ENCODE measurements at places on chromosomes 6 and 20.

- no peak for DNase-seq
These were observed 90.1 kb upstream of the AFDN start for GRCh38 chr6:167736486-167737204.

GRCh38 chr6:2831392-2831791 lies 10.3 kb downstream of the SERPINB1 start:
- no peak for DNase-seq

GRCh38 chr6:29723666-29724588 lies 693 bp downstream of the HLA-F start:
- peak; percentile 72 for DNase-seq

- no peak for DNase-seq
These were observed 257.0 kb downstream of the NRN1 start for GRCh38 chr6:5749651-5750215.

GRCh38 chr6:31734821-31735406 lies 1.4 kb downstream of the CLIC1 start:
- DNase-seq: peak; percentile 20

DNA sequence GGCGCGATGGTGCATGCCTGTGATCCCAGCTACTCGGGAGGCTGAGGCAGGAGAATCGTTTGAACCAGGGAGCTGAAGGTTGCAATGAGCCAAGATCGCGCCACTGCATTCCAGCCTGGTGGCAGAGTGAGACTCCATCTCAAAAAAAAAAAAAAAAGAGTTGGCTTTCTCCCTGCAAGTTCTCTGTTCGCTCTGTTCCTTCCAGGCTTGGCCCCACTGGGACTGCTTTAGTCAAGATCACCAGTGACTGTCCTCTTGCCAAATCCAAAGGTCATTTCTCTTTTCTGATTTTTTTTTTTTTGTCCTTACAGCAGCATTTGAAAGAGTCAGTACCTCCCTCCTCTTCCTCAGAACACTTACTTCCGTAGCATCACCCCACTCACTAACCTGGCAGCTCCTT lies 10.8 kb upstream of the GNRH2 start:
- DNase-seq: no peak

- no peak for DNase-seq
These were observed 38.0 kb downstream of the FRMD1 start for GRCh38 chr6:168040856-168041496.

- DNase-seq: no peak
These were observed 78.2 kb downstream of the PSMG4 start for GRCh38 chr6:3336859-3337515.

DNA sequence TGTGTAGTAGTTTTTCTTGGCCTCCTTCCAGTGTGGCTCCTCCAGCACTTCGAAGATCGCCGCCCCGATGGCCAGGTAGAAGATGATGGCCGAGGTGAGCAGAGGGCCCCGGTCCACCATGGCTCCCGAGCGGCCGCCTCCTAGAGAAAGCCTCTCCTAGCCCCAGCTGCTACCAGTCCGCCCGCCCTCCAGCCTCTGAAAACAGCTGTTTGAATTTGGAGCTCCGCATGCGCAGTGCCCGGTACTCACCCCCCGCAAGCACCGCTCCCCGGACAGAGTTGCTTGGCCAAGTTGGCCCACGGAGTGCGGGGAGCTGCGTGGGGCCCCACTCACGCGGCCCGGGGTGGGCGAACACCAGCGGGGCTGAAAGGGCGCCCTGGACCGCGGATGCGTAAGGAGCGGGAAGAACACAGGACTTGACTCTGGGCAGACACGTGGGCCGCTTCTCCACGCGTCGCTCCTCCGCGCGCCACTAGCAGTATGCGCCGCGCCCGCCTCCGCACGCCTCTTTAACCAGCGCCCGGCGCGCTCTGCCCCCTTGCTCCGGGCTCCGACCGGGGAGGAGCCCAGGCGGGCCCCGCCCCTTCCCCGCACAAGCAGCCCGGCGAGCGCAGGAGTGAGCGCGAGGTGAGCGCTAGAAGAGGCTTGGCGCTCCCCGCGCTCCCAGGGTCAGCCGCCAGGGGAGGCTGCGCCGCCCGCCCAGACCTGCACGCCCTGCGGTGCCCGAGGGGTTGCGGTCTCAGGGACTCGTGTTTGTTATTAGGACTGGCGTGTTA lies at the start of gene KCNK5:
Gene KCNK5, minus strand, starts transcription at position 484 of the 776 bp plus-strand sequence. Its CDS starts 364 bp downstream, at position 120.
- DNase-seq: peak; percentile 27

DNA sequence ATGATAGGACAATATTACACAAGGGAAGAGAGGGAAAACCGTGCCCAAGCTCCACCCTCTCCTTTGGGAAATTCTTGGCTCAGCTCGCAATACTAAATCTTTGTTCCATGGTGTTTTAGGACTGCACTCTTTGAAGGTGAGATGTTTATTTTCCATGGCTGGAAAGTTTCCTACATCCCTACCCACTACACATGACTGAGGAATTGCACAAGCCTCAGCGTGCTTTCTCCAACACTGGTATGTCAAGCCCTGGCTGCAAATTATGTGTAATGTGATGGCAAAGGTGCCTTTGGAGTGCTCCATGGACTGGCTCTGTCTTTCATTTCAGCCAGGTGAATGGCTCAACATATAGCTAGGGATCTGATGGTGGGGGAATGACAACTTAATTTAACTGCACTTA lies 134.3 kb downstream of the ISM1 start:
- DNase-seq: no peak

DNA sequence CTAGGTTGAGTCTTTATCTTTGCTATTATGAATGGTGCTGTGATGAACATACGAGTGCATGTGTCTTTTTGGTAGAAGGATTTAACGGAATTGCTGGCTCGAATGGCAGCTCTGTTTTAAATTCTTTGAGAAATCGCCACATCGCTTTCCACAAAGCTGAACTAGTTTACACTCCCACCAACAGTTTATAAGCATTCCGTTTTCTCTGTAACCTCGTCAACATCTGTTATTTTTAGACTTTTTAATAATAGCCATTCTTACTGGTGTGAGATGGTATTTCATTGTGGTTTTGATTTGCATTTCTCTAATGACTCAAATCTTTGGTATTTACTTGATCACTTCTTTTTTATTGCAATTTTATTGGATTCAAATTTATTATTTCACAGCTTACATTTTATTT lies 117.4 kb upstream of the HDGFL1 start:
- no peak for DNase-seq

Measured in activated T-helper 1 cell treated with anti-CD3 and anti-CD28 coated beads, Interleukin-2, amount 50 U/mL, for 16 hours (primary cell).